ENCODE measurements at places on chromosomes 3 and 15. TPM values are rescaled to one million over a fixed set of nuclear protein-coding genes. Genes with fewer than 3 reads are reported as not detected.

Gene UBAP1L
- polyA plus RNA-seq = 2.2 TPM

Gene GPR15
- not detected for polyA plus RNA-seq

Gene VWA5B2
- 0.92 TPM for polyA plus RNA-seq

DNA sequence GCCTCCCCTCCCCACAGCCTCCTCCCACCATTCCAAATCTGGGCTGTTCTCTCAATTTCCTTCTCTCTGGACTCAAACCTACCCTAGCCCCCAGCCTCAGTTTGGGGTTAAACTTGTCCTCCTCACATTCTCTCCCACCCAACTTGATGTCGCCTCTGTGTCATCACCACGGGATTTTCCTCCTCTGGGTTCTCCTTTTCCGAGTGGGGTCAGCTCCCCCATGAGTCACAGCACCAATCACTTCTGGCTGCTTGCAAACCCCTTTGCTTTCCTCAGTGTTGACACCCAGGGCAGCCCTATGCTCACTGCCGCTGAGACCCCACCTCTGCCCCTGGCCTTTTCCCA is 451 bp downstream of the CCR5AS start:
- DNase-seq = no peak

- DNase-seq = no peak
Measured at GRCh38 chr3:21274079-21274571, 476.9 kb downstream of the ZNF385D start.

DNA sequence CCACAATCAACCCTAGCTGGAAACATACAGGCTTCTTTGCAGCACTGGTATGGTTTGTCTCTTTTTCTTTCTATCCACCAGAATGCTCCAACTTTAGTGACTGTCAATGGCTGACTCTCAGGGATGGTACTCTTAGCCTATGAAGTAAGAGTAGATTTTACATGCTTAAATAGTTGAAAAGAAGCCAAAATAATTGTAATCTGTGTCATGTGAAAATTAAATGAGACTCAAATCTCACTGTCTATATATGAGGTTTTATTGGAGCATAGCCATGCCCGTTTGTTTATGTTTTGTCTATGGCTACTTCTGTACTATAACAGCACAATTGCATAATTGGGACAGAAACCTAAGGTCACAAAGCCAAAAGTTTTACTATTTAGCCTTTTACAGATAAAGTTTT is 29.1 kb upstream of the PDZRN3 start:
- no peak for DNase-seq

- DNase-seq = no peak
Measured at GRCh38 chr15:95458721-95459120, 871.8 kb upstream of the NR2F2 start.

GRCh38 chr3:141996437-141996836 is 120.0 kb downstream of the ATP1B3 start:
- DNase-seq = no peak

- DNase-seq = no peak
Measured at GRCh38 chr3:141241616-141242376, 10.2 kb downstream of the PXYLP1 start.

GRCh38 chr3:18738393-18739098 is 313.4 kb upstream of the SATB1 start:
- DNase-seq = no peak

GRCh38 chr3:188320757-188321156 is 166.8 kb downstream of the LPP start:
- DNase-seq = no peak

GRCh38 chr15:25397100-25397499 is 41.7 kb downstream of the UBE3A start:
- no peak for DNase-seq

- no peak for DNase-seq
Measured at GRCh38 chr3:149612456-149612855, 45.4 kb downstream of the WWTR1 start.

DNA sequence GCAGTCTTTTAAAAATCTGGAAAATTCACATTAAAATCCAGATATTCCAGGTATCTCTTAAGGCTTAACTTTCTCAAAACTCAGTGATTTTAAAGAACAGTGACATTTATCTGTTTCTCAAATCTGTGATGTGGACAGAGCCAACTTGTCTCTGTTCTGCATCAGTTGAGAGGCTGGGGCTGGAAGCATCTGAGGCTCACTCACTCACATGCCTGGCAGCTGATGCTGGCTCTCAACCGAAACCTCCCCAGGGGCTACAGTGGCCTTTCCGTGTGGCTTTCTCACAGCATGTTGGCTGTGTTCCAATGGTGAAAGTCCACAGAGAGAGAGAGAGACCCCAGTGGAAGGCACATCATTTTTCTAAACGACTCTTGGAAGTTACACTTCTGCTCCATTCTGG is 53.5 kb downstream of the CEMIP start:
- DNase-seq = no peak
